Pancreas (tissue), 10 donors: ENCODE measurements at places on chromosomes 2 and 18. TPM values are rescaled to one million over a fixed set of nuclear protein-coding genes. Genes with fewer than 3 reads are reported as not detected.

Gene SUCLG1
- polyA plus RNA-seq = 43.8 TPM

Gene SAG
- not detected for polyA plus RNA-seq

DNA sequence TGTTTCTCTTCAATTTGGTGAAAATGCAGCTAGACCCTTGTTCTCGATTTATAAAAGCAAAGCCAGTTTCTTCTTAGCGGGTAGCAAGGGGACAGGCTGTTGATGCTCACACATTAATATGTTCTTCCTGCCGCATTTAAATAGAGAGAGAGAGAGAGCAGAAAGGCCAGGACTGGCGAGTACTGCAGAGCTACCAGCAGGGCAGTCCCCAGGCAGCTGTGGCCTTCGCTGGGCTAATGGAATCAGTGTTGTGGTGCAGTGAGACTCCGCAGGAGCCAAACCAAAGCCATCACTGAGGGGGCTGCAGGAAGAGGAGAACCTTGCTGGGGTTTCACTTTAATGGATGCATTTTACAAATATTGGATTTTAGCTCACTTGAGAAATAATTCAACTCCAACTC, 223.6 kb downstream of the ACTR3 start:
- no peak for DNase-seq

DNA sequence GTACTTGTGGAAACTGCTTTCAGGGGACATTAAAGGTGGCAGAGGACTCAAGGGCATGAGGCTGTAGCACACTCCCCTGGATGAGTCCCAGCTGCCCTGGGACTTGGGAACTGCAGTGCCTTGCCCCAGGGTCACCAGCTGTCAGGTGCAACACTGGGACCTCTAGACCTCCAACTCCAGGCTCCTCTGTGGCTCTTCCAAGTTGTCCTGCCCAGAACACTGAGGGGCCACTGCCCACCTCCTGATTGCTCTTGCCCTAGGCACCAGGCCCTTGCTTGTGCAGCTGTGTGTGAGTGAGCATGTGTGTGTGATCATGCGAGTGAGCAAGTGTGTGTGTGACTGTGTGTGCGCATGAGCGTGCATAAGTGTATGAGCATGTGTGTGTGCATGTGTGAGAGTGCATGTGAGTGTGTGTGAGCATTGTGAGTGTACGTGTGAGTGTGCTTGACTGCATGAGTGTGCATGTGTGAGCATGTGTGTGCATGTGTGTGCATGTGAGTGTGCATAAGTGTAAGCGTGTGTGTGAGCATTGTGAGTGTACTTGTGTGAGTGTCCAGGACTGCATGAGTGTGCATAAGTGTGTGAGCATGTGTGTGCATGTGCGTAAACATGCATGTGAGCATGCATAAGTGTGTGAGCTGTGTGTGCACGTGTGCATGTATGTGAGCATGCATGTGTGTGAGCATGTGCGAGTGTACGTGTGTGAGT, 301.5 kb downstream of the NDUFA10 start:
- no peak for DNase-seq

- no peak for DNase-seq
Measured at GRCh38 chr2:41989501-41990180, 58.2 kb upstream of the PKDCC start.

DNA sequence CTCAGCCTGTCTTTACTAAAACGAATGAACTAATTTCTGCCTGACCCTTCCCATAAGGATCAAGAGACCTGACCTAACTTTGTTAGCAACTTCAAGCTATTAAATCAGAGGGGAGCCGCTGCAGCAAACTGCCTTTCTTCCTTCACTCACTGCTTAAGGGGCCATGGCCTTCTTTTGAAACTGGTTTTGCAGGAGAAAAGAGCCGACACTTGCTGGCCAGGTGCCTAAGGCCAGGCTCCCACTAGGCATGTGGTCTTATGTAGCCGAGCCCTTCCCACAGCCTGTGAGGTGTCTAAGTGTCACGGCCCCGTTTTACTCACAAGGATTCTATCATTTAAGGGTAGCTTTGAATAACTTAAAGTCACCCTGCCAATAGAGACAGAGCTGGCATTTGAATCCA, 130.8 kb downstream of the ZNF236 start:
- DNase-seq = no peak

DNA sequence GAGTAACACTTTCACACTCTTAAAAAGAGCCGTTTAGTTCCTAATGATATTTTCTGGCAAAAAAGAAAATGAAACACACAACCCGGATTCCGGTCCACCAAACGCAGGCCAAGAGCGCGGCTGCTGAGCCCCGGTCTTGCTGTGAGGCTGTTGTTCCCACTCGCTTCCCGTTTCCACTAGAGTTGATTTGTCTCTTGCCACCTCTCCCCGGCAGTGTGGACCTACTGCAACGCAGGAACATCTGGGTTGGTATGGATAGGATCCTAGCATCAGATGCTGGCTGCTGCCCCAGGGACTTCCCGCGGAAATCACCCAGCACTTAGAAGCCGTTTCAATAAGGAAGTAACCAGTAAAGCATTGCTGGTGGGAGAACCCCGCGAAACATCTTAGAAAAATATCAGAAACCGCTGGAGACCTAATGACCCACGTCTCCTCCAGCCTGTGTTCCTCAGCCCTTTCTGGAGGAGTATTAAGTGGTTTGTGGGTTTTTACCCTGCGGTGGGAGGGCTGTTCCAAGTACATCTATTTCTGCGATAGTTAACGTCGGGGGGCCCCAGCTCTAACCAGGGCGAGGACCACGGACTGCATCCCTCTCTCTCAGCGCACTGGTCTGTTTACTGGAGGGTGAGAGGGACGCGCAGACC, 939 bp downstream of the DOCK10 start:
- peak; percentile 39 for DNase-seq

GRCh38 chr2:223601018-223601417, 1.1 kb downstream of the SCG2 start:
- no peak for DNase-seq
